ENCODE measurements at places on chromosomes 5 and 9.

DNA sequence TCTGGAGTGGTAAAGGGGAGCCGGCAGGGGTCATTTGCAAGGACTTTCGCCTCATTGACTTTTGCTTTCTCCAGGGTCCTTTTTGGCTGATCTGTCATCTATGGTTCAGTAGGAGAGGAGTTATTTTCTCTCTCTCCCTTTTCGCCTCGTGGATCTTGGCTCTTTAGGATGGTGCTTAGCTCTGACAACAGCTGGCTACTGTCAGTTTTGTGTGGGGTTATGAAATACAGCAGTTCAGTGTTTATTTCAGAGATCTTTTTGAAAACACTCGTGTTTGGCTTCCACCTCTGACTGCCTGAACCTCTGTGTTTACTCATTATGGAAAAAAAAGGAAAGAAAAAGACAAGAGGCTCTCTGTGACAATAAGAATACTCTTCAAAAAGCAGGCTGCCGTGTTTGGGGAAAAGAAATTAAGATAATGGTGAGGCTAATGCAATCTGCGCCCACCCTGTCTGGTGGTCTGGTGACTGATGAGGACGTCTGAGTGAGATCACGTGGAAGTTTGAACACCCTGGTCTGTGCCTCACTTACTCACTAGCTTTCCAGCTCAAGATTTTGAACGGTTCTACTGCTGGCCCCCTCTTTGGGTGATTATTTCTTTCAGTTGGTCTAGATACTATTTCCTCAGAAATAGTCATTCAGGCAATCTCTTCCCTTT is 567.7 kb downstream of the CAAP1 start:
- no peak for DNase-seq

- no peak for DNase-seq
Observed at GRCh38 chr9:82490019-82490499, 501.5 kb downstream of the SPATA31D1 start.

- DNase-seq: no peak
Observed at GRCh38 chr9:73234008-73234360, 82.3 kb downstream of the ANXA1 start.

- DNase-seq: no peak
Observed at GRCh38 chr5:87733897-87734296, 321.2 kb upstream of the CCNH start.

DNA sequence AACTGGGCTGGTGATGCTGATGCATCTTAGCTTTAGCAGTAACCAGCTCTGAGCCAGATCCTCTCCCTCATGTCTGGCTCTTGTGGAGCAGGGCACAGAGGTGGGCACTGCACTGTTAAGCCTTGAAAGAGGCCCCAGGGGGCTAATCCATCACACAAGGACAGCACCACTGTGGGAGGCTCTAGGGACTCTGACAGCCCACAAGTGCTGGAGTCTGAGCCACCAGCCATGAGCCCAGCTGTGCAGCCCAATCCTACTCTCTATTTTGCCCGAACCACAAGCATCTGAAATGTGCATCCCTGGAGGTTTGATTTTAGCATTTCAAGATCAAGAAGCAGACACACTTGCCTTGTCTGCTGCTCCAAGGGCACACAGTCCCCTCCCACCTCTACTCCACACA is 407.1 kb upstream of the TRPC7 start:
- DNase-seq: no peak

DNA sequence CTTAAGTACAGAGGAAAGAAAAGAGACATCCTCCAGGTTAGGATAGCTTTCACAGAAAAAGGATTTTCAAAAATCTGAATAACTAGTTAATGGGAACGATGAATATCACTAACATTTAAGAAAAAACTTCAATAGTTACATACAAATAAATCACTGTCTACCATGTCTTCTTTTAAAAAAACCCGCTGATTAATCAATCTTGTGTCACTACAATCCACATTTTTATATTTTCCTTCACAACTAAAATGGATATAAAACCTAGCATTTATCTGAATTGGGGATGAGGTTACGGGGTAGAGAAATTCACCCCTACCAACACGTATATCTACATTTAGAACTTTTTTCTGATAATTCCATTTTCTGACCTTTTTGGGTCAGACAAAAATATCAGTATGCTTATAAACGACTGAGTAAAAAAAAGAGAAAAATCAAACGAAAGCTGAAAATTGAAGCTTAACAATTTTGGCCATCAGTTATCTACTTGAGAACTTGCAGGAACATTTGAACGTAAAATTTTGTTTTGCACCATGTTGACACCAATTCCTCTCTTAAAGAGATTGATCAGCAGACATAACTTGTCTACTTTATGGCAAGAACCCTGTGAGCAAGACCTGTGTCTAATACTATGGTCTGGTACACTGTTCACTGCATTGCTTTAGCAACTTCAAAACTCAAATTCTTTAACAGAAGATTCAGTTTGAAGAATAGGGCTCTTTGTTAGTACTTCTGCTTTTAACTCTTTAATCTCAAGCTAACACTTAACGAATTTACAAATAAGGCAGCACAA is 4.8 kb downstream of the NR3C1 start:
- DNase-seq: no peak

DNA sequence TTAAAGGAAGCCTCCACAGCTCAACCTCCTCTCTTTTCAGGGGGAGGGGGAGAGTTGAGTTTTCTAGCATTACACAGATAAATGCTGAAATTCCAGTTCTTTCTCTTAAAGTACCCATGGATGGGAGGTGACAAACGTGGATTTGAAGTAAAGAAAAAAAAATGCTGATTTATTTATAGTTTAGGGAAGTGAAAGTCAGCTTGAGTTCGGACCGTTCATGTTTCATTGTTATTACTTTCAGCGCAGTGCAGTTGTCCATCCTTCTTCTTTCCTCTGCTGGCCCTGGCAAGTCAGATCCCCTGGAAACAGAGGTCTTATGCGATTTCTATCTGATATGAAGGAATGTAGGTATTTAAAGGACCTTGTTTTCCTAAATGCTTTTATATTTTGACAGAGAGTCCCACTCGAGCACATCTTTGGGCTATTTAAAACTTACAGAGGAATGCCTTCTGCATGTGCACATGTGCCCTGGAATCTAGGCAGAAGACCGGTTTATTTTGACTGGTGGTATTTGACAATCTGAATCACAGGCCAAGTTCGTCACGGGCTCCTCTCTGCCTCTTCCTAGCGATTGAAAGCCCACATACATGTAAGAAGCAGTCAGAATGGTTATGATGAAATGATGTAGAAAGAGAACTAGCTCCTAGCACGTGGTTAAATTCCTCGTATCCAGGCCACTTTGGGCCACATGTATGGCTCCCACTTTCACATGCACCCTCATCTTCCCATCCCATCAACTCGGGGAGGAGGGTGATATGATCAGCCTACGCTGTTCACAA is 385.2 kb upstream of the KLF4 start:
- DNase-seq: no peak

DNA sequence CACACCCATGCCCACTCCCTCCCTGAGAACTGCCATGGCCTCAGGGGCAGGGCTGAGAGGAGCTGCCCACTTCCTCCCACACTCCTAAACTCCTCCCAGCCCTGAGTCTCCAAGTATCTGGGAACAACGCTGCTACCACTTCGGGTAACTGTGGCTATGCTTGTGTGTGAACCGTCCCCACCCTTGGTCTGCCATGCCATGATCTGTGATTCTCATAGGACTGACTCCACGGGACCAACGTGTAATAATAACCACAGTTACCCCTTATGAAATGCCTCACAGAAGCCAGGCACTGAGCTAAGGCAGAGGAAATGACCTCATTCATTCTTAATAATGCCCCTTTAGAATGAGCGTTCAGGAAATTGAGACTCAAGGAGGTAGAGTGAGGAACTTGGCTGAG is 103.9 kb upstream of the SMIM23 start:
- no peak for DNase-seq
